ENCODE measurements at places on chromosomes 11 and 22.

- DNase-seq: no peak
These were observed 281.7 kb downstream of the NXPE2 start for GRCh38 chr11:114959953-114960505.

GRCh38 chr11:17563961-17564686, 17.1 kb downstream of the OTOG start:
- DNase-seq: no peak

DNA sequence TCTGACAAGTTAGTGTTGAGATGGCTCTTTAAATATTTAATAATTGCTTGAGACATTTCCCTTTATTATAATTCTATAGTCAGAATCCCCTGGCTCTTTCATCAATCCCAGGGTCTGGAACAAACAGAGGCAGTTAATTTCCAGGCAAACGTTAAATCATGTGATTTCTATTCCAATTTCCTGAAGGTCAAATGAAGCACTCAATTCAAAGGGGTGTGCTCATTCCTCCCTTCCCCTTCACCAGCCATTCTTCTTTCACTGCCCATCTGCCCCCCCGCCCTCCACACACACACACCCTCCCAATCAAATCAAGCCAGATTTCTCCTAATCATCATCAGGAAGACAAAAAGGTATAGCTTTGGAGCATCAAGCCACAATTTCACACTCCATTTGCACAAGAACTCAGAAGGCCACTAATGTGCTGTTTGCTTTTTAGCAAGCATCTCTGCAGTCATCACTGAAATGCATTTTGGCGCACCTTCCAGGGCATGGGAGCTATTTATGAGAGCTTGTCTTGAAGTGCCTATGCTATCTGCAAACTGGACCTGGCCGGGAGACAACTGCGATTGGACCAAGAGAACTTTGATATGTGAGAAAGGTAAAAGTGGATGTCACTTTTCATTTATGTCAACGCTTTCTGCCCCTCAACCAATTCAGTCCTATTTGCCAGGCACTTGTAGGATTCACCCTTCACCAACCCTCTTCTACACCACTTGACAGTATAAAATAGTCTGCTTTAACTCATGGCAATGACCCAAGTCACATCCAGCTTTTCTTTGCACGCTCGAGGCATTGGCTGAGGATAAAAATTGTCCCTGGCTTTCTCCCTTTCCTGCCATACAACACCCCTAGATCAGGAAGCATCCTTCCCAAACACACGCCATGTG, 315.1 kb upstream of the API5 start:
- DNase-seq: no peak

DNA sequence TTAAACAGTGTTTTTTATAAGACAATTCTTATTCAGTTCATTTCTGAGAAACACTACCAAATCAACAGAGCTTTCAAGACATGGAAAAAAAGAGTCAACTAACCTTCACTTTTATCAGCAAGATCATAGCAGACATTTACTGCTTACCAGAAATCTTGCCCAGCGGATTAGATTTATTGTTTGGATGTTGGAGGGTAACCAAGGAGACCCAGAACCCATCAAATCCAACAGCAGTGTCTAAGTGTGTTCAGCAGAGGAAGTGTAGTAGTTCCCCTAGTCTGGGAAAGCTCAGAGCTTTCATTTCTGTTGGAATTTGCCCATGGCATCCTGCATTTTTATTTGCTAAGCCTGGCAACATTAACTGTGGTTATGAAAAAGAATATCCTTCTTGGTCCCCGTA, 2.4 kb upstream of the PGM2L1 start:
- DNase-seq: no peak

GRCh38 chr11:11735586-11735985, 106.2 kb upstream of the USP47 start:
- DNase-seq: no peak

DNA sequence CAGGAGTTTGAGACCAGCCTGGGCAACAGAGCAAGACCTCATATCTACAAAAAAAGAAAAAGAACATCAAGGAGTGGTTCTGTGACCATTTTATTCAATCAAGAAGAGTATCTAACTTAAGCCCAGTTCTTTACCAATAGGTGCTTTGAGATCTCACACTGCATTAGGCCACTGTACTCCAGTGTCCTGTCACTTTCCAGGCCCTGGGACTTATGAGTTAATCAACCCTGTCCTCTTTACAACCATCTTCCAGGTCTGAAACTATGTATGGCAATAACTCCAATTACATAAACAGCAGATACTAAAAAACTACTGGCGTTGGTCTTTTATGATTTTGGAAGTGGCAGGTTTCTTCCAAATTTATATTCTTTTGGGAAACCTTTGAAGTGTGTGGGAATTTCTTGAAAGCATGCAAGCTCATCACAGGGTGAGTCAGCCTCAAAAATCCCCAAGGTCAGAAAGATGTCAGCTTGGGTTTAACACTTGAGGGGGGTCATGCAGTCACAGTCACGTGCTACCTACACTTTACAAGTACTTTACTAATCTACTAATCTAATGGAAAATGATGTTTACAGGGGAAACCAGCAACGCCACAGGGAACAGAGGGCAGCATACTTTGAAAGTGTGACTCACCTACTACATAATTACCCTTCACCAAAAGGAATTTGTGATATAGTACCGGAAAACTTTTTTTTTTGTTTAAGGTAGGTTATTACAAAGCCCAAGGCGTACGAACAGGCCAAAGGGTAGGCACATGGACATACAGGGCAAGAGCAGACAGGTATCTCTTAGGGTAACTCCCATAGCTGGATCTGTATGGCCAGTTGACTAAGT, 15.6 kb downstream of the PISD start:
- no peak for DNase-seq

GRCh38 chr11:1238767-1239595, 16.1 kb downstream of the MUC5B start:
- DNase-seq: no peak

DNA sequence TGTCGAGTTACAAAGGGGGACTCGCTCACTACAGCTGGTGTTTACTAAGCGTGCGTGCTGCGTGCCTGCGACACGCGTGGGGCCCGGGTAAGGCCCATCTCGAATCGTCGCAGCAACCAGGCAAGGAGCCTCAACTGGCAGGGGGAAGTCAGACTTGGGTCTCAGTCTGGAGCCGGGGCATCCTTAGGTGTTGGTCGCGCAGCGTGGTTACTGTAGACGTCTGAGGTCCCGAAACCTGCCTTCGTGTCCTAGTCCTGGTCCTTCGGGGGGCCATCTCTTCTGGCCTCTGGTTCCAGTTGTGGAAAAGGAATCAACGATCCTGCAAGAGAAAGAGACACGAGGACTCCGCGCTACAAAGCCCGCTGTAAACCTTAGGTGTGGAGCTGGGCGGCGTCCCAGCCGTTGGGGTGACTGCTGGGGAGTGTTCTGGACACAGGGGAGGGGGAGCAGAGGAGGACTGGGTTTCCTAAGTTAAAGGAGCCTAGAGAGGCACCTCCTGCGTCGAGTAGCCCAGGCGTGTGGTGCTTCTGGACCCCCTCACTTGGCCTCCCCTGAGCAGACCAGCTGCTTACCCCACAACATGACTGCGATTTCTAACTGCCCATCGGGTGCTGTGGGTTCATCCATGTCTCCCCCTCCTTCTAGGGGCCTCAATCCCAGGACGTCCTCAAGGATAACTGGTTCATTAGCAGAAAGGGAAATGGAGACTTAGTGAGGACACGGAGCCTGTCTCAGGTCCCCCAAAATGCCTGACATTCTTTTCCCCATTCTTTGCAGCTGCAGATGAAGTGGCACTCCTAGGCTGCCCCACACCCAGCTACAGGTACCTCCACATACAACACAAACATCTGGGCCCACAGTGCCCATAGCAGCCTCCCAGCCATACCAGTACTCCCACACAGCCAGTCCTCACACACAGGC, 4.9 kb upstream of the WNT11 start:
- no peak for DNase-seq

- no peak for DNase-seq
These were observed 17.5 kb downstream of the NUCB2 start for GRCh38 chr11:17294033-17294432.

GRCh38 chr11:79030448-79030847, 410.4 kb downstream of the TENM4 start:
- no peak for DNase-seq

DNA sequence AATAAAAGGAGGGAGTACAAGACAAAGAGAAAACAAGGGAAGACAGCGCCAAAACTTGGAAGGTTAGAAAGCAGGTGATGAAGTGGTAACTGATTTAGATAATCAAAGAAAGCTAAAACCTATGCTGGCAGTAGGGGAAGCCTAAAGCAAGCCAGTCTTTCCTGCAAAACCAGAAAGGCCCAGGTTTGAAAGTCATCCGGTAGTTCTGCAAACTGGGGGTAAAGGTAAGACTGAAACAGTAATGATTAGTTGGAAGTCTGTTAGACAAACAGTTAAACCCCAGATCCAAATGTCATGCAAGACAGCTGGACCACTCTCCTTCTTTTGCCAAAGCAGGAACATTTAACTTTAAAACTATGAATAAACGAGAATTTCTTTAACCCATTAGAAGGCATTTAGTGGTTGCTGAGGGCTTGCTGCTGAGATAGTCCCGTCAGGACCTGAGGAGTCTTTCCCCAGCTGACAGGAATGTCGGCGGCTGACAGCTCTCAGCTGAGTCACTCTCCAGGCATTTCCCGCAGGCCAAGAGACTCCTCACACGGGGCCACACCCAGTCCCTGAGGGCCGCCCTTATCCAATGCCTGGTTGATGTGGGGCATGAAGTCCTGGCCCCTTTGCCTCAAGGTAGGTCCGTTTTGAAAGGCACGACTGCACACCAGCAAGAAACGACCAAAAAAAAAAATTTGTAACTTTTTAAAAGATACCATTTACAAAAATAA, 36.3 kb upstream of the CFAP300 start:
- no peak for DNase-seq

GRCh38 chr11:83011333-83012167, 60.1 kb downstream of the RAB30 start:
- DNase-seq: no peak

DNA sequence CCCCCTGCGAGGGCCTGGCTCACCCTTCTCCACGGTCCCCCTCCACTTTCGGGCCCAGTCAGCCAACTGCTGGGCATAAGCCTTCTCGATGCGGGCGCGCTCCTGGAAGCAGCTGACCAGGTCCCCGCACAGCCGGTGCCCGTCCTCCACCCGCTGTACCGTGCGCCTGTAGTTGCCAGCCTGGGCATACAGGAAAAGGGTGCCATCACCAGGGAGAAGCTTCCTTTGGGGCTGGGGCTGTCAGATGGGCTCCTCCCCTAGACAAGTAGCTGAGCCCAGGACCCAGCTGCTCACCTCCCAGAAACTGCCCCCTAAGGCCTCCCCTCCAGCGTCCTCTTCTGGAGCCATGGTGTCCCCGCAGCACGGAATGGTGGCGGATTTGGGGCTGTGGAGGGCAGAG, 3.9 kb downstream of the PACSIN3 start:
- DNase-seq: no peak

DNA sequence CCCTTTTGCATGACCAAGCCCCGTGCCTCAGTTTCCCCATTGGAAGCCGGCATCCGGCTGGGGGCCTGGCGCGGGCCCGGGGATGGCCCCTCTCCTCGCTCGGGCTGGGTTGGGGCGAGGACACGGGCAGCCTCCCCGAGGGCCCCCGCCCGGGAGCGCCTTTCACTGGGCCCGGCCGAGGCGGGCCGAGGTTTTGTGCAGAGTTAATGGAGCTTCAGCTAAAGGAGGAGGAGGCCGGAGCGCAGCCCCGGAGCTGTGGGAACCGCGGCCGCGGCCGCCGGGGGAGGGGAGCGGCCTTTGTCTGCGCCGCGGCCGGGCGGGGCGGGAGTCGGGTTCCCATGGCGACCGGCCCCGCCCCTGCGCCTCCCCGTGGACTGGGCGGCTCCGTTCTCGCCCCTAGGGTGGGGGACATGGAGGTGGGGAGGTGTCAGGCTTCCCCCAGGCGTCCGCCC, 1.4 kb upstream of the MAPK11 start:
- DNase-seq: peak; percentile 36

DNA sequence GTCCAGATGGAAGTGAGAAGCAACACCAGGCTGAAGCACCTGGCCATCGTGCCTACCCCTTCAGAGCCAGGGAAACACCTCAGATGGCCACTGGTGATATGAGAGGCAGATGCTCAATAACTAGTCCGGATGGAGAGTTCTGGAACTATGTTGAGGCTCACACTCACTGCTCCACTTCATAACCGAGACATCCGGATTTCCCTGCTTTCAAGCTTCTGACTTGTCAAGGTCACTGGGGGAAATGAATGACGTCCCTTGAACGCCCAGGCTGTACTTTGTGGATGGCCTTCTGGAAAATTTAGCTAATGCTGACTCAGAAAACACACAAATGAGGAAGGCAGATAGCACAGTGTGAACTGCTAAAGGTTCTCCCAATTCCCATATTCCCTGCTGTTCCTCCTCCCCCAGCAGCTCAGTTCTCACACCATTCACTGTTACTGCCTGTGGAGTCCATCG, at the start of gene LYVE1:
Gene LYVE1 (minus strand): TSS at position 180 of the 456 bp plus-strand sequence. CDS start 133 bp downstream, at position 47.
- DNase-seq: no peak

DNA sequence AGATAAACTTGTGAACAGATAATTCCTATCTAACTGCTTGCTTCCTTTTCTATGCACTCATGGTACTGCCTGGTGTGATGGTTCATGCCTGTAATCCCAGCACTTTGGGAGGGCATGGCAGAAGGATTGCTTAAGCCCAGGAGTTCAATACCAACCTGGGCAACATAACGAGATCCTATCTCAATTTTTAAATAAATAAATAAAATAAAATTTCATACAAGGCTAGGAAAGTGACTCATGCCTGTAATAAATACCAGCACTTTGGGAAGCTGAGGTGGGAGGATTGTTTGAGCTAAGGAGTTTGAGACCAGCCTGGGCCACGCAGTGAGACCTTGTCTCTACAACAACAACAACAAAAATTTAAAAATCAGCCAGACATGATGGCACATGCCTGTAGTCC, 166.6 kb downstream of the COMMD9 start:
- DNase-seq: no peak

GRCh38 chr11:13076961-13077360, 67.8 kb downstream of the RASSF10 start:
- DNase-seq: no peak

DNA sequence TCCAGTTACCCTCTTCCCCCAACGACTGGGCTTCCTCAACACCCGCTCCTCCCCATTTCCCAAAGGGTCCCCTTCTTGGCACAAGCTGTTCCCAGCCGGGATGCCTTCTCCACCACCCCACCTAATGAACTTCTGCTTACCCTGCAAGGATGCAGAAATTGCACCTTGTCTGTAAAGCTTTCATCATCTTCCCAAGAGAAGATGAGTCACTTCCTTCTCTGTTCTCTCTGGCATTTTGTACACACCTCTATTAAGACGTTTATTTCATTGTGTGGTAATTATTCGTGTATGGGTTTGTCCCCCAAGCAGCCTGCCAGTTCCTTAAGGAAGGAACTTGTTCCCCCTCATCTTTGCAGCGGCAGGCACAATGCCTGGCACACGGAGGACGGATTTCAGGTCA, 351.1 kb downstream of the CADM1 start:
- no peak for DNase-seq

DNA sequence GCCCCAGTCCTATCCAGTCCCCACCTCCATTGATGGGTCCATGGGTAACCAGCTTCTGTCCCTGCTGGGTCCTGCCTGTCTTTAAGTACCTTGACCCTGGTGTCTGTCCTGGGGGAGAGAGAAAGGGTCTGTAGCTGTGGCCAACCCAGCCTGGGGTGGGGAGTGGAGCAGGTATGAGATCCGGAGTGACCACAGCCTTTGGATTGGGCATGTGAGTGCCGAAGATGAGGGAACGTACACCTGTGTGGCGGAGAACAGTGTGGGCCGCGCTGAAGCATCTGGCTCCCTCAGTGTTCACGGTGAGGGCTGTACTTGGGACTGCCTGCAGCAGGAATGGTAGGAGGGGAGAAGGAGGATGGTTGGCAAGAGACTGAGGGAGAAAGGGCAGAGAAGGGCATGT, 5.2 kb downstream of the ROBO3 start:
- DNase-seq: no peak
